ENCODE measurements at places on chromosomes 1 and 21. TPM values are rescaled to one million over a fixed set of nuclear protein-coding genes. Genes with fewer than 3 reads are reported as not detected.

The KCNT2 gene
- total RNA-seq = not detected

GRCh38 chr1:67789551-67789950, 43.7 kb downstream of the GNG12 start:
- DNase-seq = no peak

DNA sequence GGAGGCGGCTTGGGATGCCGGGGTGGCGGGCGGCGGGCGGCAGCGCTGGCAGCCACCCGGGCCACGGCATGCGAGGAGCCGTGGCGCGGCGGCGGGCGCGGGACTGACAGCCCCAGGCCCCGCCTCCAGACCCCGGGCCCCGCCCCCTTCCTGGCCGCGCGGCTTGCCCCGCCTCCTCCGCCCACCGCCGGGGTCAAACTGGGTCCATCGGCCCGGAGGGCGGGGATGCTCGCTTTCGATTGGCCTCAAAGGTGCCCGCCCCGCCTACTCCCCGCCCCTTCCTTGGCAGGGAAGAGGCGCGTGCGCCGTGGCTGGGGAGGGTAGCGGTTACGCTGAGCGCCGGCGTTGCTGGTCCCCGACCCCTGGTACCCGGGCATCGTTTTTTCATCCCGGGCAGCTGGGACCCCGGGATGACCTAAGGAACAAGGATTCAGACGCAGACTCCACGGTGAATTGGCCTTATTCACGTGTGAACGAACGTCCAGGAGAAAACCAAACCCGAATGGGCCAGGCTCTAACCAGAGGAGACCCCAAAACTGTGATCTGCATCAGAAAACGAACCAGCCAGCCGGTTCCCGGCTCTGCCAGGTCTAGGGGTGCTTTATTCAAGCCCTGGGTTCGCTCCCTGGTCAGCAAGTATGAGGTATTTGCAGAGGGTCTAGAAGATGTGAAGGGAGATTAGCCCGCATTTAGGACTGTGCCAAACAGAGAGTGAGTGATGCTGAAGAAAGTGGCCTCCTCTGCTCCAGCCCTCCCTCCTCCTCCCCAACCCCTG, 117.2 kb upstream of the GUCA2B start:
- peak; percentile 90 for DNase-seq

The ADAMTSL4 gene
- not detected for total RNA-seq

The EPHA10 gene
- 2.2 TPM for total RNA-seq
